NCI-H187 (cell line): ENCODE measurements at places on chromosomes 12 and 14.

GRCh38 chr12:77514511-77514910 is 316.2 kb upstream of the NAV3 start:
- peak; percentile 8 for DNase-seq

DNA sequence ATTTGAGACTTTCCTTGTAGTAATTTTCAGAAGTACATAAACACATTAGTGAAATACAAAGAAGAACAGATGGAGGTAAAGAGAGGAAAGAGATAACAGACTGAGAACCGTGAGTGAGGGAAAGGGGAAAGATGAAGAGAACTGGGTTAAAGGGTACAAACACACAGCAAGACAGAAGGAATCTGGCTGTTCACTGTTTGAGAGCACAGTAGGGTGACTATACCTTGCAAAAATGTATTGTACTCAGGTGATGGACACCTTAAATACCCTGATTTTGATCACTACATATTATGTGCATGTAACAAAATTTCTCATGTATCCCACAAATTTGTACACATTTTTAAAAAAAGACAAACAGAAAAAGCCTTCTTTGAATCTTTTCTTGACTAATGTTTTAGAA is 2.7 kb upstream of the TRHDE start:
- DNase-seq: no peak

- no peak for DNase-seq
Measured at GRCh38 chr14:68841016-68841809, 48.3 kb upstream of the ZFP36L1 start.

- no peak for DNase-seq
Measured at GRCh38 chr12:122646517-122647217, 56.5 kb downstream of the HCAR2 start.

DNA sequence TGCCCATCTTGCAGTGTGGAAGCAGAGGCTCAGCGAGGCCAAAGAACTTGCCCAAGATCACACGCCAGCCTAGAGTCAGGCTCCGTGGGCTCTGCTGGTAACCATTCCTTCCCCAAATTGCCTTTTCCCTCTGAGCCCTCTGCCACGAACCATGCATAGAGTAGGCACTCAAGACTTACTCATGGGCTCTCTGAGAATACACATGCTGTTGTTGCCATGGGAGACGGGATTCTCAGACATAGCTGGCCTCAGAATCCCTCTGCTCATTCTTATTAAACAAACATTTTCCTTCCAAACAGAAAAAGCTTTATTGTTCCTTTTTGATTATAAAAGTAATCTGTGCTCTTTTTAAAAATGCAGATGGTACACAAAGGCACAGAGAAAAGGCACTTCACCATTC is 52.5 kb upstream of the WSCD2 start:
- DNase-seq: no peak

- DNase-seq: peak; percentile 51
Measured at GRCh38 chr12:117854339-117855012, 114.3 kb downstream of the KSR2 start.

DNA sequence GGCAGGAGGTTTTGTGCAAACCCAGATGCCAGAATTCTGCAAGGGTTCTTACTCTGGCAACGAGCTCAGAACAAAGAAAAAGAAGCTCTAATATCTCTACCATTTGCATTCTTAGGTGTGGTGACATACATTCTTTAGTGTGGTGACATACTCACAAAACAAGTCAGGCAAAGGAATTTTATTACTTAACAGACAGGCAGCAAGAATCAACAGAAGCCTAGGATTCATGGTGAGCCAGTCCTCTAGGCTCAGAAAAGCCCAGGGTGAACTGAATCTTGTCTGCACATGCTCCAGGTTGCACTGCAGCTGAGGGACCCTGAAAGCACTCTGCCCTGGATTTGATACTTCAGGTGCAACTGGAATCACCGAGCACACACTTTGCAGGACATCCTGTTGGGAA is 122.4 kb upstream of the PTPRQ start:
- DNase-seq: no peak
